ENCODE measurements at places on chromosomes 7 and 10.

- DNase-seq, result no peak
Measured at GRCh38 chr10:44352316-44353127, 32.4 kb downstream of the CXCL12 start.

GRCh38 chr7:38215115-38215514 is 37.1 kb downstream of the STARD3NL start:
- no peak for DNase-seq

DNA sequence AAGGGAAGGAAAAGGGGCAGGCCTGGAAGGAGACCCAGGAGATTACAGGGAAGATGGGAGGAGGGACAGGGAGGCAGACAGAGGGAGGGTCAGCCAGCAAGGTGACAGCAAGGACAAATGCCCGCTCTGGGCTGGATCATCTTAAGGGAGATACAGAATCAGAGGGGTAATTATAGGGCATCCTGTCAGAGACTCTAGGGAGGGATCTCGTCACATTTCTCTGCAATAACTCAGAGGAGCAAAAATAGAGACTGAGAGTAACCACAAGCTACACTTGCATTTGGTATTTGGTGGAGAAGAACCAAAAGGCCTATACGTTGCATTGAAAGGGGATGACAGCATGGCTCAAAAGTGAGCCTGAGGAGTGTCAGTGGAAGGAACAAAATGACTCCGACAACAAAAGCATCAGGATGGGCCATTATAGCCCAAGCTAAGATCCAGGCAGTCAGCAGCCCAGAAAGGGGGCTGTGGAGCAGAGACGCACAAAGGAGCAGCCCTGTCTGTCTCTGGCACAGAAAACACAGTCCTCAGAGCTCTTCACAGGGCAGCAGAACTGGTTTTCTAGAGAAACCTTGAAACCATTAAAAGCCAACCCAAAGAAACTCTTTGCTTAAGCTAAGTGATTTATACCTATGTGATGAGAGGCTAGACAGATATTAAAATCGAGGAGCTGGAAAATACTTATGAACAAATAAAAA is 430.2 kb upstream of the VSTM2A start:
- no peak for DNase-seq

- no peak for DNase-seq
Measured at GRCh38 chr10:23060918-23061317, 34.5 kb upstream of the MSRB2 start.

- DNase-seq, result no peak
Measured at GRCh38 chr10:46560381-46560780, 3.9 kb upstream of the GPRIN2 start.

- peak; percentile 13 for DNase-seq
Measured at GRCh38 chr7:40717242-40717641, 582.4 kb downstream of the SUGCT start.

- peak; percentile 21 for DNase-seq
Measured at GRCh38 chr7:25124465-25125136, 459 bp downstream of the CYCS start.

DNA sequence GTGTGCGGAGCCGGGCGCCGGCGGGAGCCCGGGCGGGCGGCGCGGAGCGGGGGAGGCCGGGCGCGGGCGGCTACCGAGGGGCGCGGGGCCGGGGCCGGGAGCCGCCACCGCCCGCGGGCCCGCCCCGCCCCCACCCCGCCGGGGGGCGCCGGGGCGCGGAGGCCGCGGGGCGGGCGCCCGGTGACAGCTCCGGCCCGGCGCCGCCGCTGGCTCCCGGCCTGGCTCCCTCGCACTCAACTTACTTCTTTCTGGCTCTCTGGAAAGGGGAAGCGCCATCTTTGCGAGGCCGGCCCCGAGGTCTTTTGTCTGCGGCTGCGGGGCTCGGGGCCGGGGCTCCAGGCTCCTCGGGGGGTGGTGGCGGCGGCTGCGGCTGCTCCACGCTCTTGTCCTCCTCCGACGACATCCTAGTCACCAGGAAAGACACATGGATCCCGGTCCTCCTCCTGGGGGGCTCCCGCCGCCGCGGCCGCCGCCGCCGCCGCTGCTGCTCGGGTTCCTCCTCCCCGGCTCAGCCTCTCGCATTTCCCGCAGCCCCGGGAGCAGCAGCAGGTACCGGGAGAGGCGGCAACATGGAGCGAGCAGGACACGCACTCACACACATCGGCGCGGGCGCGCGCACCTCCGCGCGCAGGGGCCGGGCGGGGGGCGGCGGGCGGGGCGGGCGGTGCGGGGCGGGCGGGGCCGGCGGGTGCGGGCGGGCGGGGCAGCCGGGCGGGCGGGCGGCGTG is at the start of gene KMT2C:
KMT2C (minus strand) TSS at position 620 of the 727 bp plus-strand sequence; CDS start at position 403, 217 bp downstream.
- DNase-seq, result peak; percentile 72

GRCh38 chr10:44462338-44462914 is 77.5 kb upstream of the CXCL12 start:
- no peak for DNase-seq

- no peak for DNase-seq
Measured at GRCh38 chr10:115727129-115727528, 545.9 kb downstream of the GFRA1 start.

DNA sequence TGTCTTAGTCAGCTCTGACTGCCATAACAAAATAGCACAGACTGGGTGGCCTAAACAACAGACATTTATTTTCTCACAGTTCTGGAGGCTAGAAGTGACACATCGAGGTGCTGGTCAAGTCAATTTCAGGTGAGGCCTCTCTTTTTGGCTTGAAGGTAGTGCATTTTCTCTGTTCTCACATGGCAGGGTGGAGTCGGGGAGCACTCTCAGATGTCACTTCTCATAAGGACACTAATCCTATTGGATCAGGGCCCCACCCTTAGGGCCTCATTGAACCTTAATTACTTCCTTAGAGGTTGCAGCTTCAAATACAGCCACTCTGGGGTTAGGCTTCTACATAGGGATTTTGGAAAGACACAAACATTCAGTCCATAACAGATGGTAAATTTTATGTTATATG is 161.6 kb downstream of the PFKFB3 start:
- no peak for DNase-seq

DNA sequence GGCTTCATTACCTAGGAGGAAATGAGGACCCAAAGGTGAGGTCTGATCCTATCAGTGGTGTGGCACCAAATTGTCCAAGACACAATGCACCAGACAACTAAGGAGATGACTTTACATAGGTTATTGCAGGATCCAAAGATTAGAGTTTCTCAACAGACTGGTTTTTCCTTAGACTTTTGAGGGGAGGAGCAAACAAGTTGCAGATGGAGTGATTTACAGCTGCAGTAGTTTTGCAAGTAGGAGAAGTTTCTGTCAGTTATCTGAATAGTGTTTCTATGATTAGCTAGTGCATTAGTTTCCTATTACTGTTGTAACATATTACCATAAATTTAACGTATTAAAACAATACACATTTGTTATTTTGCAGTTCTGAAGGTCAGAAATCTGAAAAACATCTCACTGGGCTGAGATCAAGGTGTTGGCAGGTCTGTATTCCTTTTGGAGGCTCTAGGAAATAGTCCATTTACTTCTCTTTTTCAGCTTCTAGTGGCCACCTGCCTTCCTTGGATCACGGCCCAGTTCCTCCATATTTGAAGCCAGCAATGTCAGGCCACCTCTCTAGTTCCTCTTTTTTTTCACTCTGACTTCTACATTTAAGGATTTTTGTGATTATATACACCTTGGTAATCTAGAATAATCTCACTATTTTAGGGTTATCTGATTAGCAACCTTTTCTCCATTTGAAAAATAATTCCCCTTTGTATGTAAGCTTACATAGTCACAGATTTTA is 994.9 kb downstream of the REEP3 start:
- no peak for DNase-seq

- no peak for DNase-seq
Measured at GRCh38 chr7:99292127-99292526, 19.5 kb downstream of the MYH16 start.

GRCh38 chr7:112802406-112802805 is 12.2 kb upstream of the TMEM168 start:
- no peak for DNase-seq

- no peak for DNase-seq
Measured at GRCh38 chr7:156065400-156065799, 253.1 kb upstream of the SHH start.

Measured in H7 (cell line).